ENCODE measurements at places on chromosomes 6 and 20.

DNA sequence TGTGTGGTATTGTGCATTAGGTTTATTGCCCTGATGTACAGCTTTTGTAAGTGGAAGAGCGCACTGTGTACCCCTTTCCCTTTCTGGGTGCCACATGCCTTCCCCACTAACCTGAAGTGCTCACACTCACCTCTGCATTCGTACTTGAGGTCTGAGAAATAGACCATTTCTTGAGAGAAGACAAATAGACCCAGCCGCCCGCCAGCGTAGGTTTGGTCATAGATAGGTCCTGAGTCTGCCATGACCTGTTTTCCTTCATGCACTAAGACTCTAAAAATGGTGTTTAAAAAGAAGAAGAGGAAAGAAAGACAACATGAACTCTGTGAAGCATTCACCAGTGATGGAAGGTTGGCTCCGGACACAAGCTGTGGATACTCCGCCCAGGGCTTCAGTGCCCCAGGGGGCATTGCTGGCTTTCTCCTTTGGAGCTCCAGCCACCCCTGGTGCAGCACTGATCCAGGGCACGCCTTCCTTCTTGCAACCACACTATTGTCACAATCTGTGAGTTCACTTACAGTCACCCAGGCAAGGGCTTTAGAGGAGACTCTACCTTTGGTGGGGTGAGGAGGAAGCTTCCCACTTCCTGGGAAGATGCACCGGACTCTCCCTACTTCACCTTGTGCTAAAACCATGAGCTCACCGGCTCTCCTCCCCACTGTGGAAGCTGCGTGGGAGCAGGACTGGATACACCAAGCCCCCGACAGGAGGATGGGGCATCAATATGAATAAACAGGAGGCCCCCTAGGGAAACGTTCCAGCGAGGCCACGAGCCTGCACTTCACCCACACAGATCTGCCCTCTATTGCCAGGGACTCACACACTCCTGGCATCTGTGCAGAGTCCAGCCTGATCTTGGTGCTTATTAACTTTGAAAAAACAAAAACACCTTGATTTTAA is 33.3 kb downstream of the THBS2 start:
- DNase-seq, result no peak

GRCh38 chr6:157443066-157443800 is 62.2 kb downstream of the ZDHHC14 start:
- DNase-seq, result peak; percentile 50

DNA sequence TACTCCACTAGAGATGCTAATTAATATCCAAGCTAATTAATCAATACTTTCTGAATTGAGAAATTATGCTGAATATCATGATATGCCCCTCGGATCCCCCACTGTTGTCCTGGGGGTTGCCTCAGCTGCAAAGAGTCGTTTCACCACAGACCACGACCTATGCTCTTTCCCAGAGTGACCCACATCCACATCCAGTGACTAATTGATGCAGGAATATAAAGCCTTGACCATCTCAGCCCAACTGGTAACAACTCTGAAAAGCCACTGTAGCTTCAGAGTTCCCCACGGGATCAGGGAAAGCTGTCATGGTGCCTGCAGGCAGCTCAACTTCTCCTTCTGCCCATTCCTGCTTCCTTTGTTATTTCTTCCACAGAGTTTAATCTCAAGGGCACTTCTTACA is 116.9 kb downstream of the RWDD2A start:
- DNase-seq, result no peak

DNA sequence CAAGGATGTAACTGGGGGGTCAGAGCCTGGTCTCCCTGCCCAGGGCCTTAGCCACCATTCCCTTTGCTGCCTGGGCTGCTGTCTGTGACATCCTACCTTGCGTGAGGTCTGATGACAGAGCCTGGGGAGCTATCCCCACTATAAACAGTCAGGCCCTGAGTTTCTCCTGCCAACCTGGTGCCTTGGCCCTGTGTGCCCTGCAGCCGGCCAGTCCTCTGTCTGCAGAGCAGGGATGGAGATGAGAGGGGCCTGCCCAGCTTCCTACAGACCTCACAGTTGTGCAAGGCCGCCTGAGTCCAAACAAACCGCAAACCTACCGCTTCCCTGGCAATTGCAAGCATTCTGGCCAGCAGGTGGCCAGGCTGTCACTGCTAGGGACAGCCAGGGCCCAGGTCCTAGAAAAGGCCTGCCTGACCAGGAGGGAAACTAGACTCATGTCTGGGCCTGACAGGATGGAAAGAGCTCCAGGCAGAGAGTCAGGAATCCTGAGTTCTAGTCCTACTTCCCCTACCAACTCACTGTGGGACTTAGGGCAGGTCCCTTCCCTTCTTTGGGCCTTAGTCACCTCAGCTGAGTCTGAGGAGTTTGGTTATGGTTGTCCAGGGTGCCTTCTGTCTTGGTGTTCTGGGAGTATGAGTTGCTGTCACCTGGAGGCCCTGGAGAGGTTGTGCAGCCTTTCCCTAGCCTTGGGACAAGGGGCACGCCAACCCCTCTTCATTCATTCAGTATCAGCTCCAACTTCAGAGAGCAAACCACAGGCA is 86.2 kb downstream of the VEGFA start:
- no peak for DNase-seq

DNA sequence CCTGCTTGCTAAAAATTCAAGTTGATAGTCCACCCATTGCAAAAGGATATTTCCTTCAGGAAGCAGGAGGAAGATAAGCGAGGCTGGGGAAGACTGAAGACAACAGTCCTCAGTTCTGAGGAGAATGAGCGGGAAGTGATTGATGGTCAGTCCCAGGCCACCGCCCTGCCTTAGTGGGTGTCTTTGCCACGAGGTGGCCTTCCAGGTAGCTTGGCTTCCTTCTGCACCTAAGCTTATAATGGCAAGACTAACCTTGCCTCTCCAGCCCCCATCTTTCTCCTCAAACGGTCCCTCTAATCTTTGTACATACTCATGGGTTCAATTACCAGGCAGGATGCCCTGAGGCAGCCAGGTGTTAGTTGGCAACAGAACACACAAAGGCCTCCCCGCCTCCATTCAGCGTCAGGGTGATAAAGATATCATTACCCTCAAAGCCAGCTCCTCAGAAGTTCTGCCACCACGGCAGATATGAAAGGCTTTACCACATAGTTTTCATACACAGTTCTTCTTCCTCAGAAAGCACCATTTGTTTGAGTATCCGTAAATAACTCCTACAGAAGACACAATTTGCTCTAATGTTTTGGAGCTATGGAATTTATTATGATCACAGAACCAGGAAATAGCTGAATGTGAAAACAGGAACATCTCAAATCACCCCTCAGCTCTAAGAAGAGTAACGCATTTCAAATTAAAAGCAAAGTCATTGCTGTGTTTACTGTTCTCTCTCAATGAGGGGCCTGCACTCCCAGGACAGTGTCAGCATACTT is 249.4 kb downstream of the ATXN1 start:
- DNase-seq, result no peak

- DNase-seq, result no peak
These were observed 4.5 kb upstream of the CITED2 start for GRCh38 chr6:139378882-139379341.

GRCh38 chr20:60255415-60255814 is 297.2 kb downstream of the CDH26 start:
- no peak for DNase-seq

GRCh38 chr6:151060096-151060765 is 179.5 kb upstream of the AKAP12 start:
- DNase-seq, result peak; percentile 83

DNA sequence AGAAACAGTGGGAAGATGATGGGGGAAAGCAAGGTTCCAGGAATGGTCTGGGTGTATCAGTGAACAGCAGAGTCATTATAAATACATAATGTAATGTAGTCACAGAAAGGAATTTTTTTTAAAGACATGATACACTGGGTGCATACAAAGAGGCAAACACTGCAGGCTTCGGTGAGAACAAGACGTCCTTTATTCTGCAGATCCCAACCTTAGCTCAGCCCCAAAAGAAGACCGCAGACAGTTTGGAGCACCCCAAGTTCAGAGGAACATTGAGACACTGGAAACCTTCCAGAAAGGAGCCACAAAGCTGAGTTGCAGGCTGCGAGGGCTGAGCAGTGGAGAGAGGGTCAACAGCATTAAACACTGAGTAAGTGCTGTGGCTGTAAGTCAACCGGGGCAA is 30.6 kb upstream of the FOXC1 start:
- DNase-seq, result no peak

DNA sequence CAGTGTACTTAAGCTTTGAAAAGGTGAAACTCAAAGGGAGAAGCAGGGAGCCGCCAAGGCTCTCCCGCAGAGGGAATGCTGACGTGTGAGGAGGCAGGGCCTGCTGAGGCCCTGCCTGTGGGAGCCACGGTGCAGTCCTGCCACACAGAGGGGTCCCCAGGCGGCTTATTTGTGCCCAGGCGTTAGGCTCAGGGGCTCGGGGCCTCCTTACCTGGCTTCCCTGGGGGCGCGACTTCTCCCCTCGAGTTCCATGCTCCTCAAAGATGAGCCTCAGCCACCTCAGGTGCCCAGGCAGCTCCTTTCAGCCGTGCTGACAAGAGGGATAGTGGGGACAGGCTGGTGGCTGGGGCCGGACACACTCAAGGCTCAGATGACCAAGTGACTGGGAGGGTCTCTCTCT is 2.2 kb upstream of the KIF25 start:
- no peak for DNase-seq

DNA sequence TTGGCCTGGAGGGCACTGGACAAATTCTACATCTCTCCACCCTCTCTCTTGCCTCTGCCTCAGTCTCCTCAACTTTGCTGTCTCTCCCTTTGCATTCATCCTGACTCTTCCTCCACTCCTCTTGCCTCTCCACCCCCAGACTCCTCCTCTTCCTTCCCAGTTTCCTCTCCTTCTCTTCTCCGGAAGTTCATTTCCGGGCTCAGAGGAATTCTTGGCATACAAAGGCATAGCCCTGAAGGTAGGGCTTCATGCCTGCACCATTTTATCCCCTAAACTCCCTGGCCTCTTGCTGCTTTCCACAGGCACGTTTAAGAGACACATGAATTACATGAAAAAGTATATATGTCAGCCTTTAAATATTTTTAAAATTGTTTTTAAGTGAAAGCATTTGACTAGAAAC is 10.6 kb downstream of the BFSP1 start:
- no peak for DNase-seq

DNA sequence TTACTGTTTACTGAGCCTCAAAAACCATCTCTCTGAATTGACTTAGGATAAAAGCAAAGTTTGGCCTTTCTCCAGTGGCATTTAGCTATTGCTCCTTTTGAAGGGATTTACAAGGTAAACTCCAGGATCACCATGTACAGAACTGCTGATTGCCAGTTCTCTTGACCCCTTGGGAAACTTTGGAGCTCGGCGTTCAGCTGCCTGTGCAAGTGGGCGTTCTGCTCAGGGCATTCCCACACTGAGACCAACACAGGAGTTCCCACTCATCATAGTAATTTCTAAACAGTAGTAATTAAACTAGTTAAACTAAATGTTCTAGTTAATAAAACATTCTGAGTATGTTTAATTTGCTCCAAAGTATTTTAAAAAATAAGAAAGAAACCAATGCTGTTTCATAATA is 14.9 kb downstream of the KCNQ5 start:
- DNase-seq, result no peak

DNA sequence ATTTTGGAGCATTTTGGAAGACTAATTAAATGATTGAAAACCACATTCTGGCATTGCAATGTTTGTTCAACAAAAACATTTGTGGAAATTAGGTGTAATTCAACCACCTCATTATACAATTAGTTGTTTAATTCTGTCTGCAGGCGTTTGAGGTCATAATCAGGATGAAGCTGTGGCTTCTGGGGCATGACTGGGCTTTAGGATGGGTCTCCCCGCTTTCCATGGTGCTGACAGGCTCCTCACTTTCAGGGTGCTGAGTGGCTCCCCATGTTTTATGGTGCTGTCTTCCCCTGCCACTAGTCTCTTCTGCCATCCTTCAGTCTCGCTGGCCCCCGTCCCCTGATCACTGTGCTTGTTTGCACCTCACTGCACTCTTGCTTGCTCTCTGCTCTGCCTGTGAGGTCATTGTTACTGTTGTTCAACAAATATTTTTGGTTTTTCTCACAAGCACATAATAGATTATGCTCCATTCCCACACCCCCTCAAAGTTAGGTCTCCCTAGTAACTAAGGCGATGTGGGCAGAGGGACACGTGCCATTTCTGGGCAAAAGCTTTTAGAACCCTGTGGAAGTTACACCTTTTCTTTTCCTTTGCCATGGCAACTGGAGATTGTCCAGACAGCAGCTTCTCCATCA is 25.4 kb upstream of the ZNF831 start:
- DNase-seq, result no peak

- DNase-seq, result no peak
These were observed 106.7 kb upstream of the DTNBP1 start for GRCh38 chr6:15769511-15770018.

DNA sequence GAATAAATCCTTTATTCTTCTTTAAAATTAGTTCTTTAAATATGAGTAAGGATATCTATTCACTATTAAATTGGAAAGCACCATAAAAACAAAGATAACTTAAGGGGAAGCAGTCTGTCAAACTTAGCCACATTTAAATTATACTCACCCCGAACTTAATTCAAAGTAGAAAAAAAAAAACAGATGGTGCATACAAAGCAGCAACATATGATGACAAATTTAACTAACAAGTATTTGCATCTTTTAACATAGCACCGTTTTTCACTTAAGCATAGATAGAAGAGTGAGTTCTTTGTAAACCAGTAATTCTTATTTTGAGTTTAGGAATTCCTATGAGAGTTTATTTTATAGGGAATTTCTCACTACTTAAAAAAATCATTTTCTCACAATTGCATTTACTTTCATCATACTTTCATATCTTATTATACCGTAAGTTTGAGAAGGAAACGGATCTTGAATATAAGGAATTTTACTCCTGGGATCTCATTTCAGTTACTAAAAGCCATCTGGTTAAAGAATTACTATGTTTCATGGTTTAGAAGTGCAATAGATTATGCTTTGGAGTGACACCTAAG is 828.2 kb upstream of the MAP3K7 start:
- no peak for DNase-seq

DNA sequence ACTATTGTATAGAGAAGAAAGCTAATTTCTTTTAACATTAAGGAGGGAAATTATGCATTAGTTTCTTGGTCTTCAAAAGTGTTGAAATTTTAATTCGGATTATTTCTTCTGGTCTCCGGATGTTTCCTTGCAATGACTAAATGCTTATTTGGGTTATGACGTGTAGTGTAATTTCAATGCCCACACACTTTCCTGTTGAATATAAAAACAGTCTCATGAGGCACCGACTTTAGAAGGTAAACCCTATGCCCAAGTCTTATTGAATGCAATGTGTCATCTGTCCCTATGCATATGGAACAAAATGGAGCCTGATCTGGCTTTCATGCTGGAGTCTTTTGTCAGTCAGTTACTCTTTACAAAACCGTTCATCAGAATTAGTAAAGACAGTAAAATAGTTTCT is 17.7 kb downstream of the GJA1 start:
- DNase-seq, result no peak
